ENCODE measurements at places on chromosomes 7 and 10.

DNA sequence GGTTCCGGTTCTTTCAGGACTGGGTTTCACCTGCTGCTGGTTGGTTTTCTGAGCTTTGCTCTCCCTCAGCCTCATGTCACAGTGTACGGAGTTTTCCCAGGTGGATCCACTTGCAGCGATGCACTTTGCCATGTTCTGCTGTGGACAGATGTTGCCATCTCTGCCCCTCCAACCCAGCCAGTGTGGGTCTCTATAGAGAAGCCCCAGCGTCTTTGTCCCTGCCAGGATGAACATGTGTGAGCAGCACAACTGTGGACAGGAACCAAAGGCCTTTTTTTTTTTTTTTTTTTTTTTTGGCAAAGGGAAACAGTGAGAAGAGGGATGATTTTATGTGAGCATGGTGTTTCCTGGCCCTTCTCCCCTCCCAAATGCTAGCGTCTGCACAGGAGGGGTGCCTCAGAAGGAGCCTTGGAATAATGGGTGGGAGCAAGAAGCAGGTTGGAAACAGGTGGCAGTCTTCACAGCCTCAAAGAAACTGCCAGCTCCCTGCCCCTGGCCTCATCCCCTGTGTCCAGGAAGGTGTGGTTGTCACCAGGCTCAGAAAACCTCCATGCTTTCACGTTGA, 106.5 kb downstream of the RPS24 start:
- peaks cover 52% of the 10 kb centered on the region for H3K27me3 ChIP-seq
- no peaks in the 10 kb centered on the region for H3K36me3 ChIP-seq
- H3K4me1 ChIP-seq: no peaks in the 10 kb centered on the region
- H3K4me3 ChIP-seq: no peak overlapping the region
- DNase-seq: no peak
- no peak overlapping the region for H3K27ac ChIP-seq

DNA sequence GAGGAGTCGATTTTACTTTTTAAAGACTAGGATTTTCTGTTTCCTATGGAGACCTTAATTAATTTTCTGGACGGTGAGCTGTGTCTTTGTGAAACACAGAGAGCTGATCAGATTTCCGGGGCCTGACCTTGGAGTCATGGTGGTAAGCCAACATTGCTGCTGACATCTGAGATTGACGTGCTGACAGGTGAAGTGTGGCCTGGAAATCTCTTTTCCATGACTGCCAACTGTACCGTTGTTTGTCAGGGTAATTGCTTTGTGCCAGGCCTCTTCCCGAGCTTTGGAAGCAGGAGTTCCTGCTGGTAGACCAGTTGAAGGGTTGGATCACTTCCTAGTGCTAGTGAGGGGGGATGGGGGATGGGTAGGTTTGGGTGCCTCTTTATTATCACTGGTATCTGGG, 71.2 kb downstream of the ADRA2A start:
- H3K4me1 ChIP-seq: no peaks in the 10 kb centered on the region
- no peak for DNase-seq
- no peak overlapping the region for H3K4me3 ChIP-seq
- no peak overlapping the region for H3K27ac ChIP-seq
- no peaks in the 10 kb centered on the region for H3K36me3 ChIP-seq

DNA sequence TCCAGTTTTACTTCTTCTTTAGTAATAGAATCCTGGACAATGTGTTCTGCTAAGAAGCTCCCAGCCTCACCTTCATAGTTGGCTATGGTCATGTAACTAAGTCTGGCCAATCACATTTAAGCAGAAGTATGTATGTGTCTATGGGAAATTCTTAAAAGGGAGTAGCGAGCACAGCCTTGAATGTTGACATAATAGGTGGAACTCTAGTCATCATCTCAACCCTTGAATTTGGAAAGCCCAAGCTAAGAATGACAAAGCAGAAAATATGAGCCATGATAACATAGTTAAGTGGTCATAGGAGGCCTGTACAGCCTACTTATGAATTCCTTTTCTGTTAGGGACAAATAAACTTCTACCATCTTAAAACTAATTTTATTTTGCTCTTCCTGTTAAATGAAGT, 134.1 kb downstream of the MAGI2 start:
- H3K27ac ChIP-seq: no peak overlapping the region
- no peaks in the 10 kb centered on the region for H3K27me3 ChIP-seq
- no peaks in the 10 kb centered on the region for H3K36me3 ChIP-seq
- H3K4me3 ChIP-seq: no peak overlapping the region

DNA sequence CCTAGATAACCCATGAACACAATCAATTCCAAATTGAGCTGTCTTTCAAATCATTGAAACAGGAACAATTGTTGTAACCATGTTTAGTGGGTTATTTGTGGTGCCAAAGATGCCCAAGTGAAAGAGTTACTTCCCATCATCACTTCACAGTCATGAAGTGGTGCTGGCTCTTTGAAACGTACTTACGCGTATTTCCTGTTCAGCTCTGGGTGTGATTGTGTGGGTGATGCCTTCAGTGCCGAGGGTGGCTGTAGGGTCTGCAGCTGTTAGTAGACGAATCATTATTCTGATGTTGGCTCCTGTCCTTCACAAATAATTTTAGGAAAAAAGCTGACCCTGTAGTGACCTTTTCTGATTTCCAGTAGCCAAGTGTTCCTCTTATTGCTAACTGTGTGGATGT, 323.1 kb upstream of the KIAA1217 start:
- no peaks in the 10 kb centered on the region for H3K4me1 ChIP-seq
- no peak overlapping the region for H3K27ac ChIP-seq
- no peaks in the 10 kb centered on the region for H3K36me3 ChIP-seq
- DNase-seq: no peak
- no peak overlapping the region for H3K4me3 ChIP-seq

GRCh38 chr7:45691155-45691656, 117.0 kb downstream of the ADCY1 start:
- H3K27ac ChIP-seq: no peak overlapping the region
- no peaks in the 10 kb centered on the region for H3K27me3 ChIP-seq
- no peaks in the 10 kb centered on the region for H3K36me3 ChIP-seq
- H3K4me1 ChIP-seq: peaks cover 11% of the 10 kb centered on the region
- DNase-seq: no peak
- H3K4me3 ChIP-seq: no peak overlapping the region
